Stimulated activated CD4-positive, alpha-beta T cell treated with anti-CD3 and anti-CD28 coated beads, Interleukin-15, amount 100 ng/mL, for 24 hours (primary cell): ENCODE measurements at places on chromosomes 7 and 10.

DNA sequence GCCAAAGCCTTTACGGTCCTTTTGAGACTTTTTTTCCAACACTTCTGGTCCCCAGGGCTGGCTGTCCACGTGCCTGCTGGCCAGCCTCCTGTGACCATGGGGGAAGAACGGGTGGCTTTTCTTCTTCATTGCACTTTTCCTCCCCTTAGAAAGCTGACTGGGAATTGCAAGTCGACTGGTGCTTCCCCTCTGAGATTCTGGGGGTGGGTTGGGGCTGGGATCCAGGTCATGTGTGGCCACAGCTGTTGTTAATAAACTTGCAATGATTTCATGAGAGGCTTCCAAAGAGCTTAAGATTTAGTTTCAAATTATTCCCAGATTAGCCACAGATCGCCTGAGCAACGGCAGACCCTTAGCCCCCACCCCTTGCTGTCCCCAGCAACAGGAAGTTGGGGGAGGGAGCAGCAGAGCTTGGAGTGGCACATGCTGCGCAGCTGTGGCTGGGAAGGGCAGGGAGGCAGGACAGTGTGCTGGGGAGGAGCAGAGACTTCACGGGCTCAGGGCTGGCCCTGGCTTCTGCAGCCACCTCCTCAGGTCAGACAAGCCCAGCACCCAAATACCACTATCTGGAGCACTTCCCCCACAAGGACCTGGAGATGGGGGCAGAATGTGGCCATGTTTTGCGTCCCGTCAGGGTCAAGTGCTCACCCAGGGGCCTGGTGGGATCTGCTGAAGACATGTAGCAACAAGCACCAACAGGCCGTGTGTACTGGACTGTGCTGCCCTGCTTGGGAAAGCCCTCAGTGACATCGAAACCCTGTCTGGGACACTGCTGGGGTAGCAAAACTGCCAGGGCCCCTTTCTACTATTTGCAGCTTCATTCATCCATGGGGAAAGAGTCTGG, 147.1 kb downstream of the RNF216 start:
- no peak for DNase-seq

- DNase-seq, result no peak
These were observed 292.1 kb downstream of the ZEB1 start for GRCh38 chr10:31611161-31611560.

- DNase-seq, result no peak
These were observed 262.8 kb downstream of the ZEB1 start for GRCh38 chr10:31581741-31582323.

DNA sequence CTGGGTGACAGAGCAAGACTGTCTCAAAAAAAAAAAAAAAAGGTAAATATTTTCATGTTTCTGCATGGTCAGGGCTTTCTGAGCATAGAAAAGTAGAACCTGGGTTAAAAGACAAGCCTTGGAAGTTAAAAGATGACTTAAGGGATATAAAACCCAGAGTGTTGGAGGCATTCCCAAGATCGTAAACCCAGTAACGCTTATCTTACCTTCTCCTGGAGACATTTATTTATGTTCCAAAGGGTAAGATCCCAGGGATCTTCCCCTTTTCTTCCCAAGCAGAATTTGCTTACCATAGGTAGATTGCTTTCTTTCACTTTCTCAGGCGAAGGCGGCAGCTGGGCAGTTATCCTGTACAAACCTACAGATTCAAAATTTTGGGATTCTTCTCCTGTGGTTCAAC, 22.2 kb downstream of the SUGCT start:
- DNase-seq, result no peak

DNA sequence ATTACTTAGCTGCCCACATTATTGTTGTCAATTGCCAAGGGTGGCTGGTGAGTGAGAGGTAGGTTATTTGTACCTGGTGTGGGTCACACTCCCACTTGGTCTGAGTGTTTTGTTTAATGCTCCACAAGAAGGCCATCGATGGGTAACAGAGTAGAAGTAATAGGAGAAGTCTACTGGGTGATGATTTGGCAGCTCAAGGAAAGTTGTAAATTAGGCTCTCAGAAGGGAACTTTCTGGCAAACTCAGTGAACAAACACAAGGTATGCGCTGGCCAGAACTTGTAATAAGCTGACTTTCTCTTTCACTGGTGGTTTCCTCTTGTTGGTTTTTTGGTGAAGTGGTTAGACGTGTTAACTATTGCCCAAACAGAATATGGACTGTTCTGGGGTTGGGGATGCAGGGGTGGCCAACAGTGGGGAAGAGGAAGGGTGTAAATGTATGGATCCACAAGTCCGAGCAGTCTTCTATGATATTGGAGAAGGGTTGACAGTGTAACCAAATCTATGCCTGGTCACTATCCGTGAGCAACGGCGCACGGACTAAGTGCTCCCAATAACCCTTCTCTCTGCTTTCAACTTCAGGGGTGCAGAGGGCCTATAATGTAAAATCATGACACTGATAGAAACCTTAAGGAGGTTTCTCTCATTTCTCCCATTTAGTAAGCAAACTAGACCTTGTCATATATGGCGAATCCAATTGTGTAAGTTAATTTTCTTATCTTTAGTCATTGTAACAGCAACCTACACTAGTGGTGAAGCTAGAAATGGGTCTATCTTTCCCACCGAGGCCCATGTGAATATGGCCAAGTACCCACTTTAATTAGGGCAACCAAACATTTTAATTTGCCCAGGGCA, 212.8 kb downstream of the PTEN start:
- no peak for DNase-seq

GRCh38 chr7:39633563-39634477, 10.4 kb downstream of the RALA start:
- no peak for DNase-seq

- DNase-seq, result no peak
These were observed 80.5 kb downstream of the ABI1 start for GRCh38 chr10:26780106-26780792.

DNA sequence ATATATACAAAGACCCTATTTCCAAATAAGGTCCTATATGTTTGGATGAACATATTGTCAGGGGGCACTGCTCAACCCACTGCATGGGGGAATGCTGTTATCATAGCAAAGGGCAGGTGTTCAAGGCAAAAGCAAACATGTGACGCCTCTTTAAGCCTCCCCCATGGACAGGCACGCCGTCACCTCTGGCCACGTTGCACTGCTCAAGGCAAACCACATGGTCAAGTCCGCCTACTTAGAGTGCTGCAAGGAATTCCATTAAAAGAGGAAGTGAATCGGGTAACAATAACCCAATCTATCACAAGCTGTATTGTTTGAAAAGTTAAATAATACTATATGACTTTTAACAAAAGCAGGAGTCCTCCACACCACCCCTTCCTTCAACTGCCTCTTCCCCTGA, 8.8 kb upstream of the CALD1 start:
- no peak for DNase-seq

GRCh38 chr10:32112055-32112454, 55.8 kb upstream of the KIF5B start:
- DNase-seq, result no peak

DNA sequence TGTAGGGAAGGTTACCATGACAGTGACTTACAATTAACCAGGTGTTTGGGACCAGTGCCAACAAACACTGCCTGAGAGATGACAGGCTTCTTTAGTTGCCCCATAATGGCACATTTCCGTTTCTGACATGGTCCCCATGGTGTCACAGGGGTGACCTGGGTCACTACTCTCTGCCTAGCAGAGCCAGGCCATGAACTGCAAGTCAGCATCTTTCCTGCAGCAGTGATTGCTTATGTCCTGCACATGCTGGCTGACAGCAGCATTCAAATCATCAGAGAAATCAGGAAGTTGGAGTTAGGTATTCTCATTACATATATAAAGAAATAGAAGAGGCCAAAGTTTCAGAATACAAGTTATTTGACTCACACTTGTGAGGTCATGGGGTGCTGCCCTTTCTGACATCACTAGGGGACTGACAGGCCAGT, 47.1 kb upstream of the ZNRF2 start:
- no peak for DNase-seq

GRCh38 chr7:30980194-30980593, 16.4 kb downstream of the GHRHR start:
- DNase-seq, result no peak

DNA sequence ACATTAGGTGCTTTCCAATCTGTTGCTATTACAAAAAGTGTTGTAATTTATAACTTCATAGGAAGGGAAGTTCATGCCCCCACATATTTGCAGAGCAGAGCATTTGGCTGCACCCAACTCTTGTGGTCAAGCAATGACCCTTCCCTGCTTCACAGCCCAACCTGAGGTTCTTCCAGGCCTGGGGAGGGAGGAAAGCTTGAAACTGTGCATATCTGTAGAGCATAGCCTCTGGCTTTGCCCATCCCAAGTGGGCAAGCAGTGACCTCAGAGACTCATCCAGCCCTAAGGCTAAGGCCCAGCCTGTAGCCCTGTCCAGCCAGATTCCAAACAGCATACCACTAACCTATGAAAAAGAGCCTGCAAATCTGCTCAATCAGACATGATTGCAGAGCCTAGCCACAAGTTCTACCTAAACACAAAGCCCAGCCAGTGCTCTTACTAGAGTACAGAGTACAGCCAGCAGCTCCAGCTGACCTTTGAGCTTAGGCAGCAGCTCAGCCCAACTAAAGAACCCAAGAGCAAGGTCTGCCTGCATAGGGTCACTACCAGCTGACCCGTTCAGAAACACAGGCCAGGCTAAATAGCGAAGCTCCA, 14.4 kb upstream of the GSTK1 start:
- no peak for DNase-seq

- DNase-seq, result peak; percentile 18
These were observed 122.3 kb downstream of the SGMS1 start for GRCh38 chr10:50501478-50501877.

- DNase-seq, result no peak
These were observed 34.1 kb upstream of the MALRD1 start for GRCh38 chr10:19014498-19014897.

GRCh38 chr10:23496727-23497126, 57.9 kb downstream of the OTUD1 start:
- no peak for DNase-seq

- no peak for DNase-seq
These were observed 41.4 kb upstream of the AP5Z1 start for GRCh38 chr7:4733936-4734528.

DNA sequence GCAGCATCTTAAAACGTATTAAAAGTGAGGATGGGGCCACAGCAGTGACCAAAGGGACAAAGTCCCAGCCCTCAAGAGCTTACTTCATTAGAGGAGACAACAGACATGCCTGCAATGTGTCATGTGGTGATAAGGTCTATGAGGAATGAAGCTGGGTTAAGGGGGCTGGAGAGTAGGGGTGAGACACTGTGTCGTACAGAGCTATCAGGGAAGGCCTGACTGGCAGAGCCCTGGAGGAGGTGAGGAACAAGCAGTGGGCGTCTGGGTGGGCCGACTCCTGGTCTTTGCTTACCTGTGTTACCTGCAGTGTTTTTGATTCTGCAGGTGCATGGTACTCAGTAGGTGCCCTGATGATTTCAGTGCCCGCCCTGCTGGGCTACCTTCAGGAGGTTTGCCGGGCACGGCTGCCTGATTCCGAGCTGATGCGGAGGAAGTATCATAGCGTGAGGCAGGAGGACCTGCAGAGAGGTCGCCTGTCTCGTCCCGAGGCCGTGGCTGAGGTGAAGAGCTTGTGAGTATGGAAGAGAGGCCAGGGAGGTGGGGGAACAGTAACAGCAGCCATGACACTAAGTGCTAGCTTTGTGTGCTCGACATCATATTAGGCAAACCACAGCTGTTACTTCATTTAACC, 7.6 kb downstream of the ZFYVE27 start:
- DNase-seq, result no peak

- DNase-seq, result no peak
These were observed 356.9 kb downstream of the ARL4A start for GRCh38 chr7:13044309-13044708.

DNA sequence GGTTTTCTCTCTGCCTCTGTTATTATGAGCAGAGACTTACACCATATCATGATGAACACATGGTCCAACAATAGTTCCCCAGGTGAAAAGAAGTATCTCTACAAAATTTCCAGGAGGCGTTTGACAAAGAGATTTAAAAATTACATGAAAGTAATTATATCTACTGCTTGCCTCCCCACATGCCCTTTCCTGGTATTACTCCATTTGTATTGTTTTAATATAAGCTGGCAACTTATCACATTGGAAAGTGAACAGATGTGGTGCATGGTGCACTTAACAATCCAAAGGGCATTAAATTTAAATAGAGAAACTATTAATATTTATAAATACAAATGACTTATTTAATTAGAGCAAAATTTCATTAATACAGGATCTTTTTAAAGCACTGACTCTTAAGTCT, 638.2 kb downstream of the ANKRD7 start:
- no peak for DNase-seq

- no peak for DNase-seq
These were observed 280.2 kb upstream of the CHRM2 start for GRCh38 chr7:136588216-136588615.

DNA sequence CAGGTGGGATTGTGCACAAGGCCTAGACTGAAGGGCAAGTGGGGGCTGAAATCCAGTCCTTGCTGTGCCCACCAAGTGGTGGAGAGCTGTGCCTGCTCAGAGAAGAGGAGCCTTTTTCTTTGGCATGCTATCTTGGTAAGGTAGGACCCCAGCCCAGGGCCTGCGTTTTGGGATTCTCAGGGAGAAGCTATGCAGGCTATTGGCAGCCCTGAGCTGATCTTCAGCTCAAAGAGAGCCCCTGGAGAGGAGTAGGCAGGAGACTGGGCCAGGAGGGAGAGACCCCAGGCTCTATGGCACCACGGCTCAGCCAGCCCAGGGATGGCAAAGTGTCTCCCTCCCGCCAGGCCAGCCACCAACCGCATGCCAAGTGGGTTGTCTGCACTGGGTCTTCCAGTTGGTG, 119.2 kb upstream of the PCBD1 start:
- no peak for DNase-seq

DNA sequence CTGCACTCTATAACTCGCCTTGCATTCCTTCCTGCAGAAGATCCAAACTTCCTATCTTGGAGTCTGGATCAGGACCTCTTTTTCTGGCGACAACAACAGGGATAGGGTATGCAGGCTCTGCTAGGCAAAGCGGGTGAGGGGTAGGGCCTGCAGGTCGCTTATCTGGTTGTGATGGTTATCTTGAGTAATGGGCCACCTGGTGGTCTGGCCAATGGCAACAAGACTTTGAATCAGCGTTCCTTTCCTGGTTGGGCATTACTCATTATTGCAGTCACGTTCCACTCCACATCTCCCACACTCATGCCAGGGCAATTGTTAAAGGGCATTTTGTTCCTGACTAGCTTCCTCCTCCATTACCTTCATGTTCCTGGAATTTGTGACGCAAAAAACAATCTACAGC, 48.4 kb upstream of the PLXDC2 start:
- DNase-seq, result no peak

DNA sequence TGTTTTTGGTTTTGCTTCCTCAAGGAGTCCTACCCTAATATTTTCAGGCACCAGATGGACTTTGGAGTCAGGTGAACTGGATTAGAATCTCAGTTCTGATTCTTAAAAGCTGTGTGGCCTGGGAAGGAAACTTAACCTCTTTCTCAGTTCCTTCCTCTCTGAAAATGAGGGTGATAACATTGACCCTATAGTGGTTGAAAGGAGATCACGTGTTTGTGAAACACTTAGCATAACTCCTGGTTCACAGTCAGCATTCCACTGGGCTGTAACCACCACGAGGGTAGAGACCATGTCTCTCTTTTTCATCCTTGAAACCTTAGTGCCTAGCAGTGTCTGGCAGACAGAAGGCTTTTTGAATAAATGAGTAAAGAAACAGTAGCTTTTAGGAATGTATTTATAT, 16.7 kb downstream of the LSMEM1 start:
- no peak for DNase-seq
